ENCODE measurements at places on chromosomes 4 and X.

DNA sequence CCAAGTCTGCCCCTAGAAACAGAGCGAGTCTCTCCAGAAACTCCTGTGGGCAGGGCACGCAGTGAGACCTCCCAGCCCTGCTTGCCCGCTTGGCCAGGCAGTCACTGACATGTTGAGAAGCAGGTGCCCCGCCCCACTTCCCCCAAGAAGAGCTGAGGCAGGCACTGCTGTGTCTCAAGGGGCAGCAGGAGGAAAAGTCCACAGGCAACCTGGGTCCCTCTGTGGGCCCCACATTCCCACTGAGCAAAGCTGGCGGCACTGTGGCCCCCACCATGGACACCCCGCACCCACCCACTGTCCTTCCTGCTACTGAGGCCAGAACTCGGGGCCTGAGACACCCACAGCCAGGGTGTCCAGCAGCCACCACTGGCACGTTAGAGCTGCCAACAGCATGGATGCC lies 137.3 kb upstream of the NKX1-1 start:
- no peak overlapping the region for H3K4me3 ChIP-seq
- peaks cover 14% of the 10 kb centered on the region for H3K4me1 ChIP-seq
- H3K36me3 ChIP-seq, result no peaks in the 10 kb centered on the region

DNA sequence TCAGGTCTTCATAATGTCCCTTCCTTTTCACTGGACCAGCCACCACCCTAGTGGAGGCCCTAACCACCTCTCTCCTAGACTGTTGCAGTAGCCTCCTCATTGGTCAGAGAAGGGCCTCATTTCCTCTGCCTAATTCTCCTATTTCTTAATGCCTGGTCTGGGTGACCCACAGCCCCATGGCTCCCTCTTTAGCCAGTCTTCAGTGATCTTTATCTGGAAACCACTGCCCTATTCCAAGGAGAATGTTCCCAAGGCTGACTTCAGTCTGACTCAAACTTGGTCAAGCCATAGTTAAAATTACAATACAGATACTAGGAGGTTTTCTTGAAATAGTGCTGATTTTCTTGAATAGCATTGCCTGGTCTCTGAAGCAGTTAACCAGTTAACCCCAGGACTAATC lies 53.6 kb upstream of the PRPS1 start:
- no peaks in the 10 kb centered on the region for H3K27me3 ChIP-seq
- H3K27ac ChIP-seq, result no peak overlapping the region
- H3K4me3 ChIP-seq, result no peak overlapping the region

GRCh38 chr4:137420901-137421396 lies 111.3 kb downstream of the PCDH18 start:
- no peak for DNase-seq
- H3K4me3 ChIP-seq, result no peak overlapping the region
- no peaks in the 10 kb centered on the region for H3K36me3 ChIP-seq
- no peaks in the 10 kb centered on the region for H3K27me3 ChIP-seq

DNA sequence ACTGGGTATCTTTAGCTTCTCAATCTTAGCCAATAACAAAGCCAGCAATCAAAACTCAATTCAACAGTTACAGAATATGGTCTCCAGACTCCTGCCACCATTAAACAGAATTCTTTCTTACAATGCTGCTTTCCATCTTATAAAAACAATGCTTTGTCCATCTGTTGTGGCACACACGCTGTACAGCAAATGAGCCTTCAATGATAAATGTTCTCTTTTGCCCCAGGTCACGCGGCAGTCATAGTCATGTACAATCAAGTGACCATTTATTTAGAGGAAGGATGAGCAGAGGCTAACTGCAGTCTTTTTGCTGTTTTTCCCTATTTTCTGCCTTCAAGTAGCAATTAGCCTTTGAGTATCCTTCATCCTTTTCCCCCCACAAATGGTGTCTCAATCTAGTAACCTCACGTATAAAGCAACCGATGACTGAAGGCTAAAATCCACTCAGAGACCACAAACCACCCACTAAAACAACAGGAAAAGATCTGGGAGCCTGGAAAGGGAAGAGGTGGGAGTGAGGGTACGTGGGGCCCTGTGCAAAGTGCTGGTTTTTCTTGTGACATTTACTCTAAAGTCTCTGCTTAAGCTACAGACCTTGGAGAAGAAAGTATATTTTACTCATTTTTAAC lies 24.4 kb downstream of the TRIM2 start:
- no peak overlapping the region for H3K4me3 ChIP-seq
- no peak for DNase-seq
- H3K27ac ChIP-seq, result no peak overlapping the region
- H3K4me1 ChIP-seq, result peaks cover 20% of the 10 kb centered on the region
- no peaks in the 10 kb centered on the region for H3K27me3 ChIP-seq

- no peaks in the 10 kb centered on the region for H3K4me1 ChIP-seq
- no peaks in the 10 kb centered on the region for H3K36me3 ChIP-seq
- H3K27ac ChIP-seq, result no peak overlapping the region
- H3K27me3 ChIP-seq, result no peaks in the 10 kb centered on the region
- no peak overlapping the region for H3K4me3 ChIP-seq
These were observed 34.0 kb upstream of the CYBB start for GRCh38 chrX:37745835-37746217.

DNA sequence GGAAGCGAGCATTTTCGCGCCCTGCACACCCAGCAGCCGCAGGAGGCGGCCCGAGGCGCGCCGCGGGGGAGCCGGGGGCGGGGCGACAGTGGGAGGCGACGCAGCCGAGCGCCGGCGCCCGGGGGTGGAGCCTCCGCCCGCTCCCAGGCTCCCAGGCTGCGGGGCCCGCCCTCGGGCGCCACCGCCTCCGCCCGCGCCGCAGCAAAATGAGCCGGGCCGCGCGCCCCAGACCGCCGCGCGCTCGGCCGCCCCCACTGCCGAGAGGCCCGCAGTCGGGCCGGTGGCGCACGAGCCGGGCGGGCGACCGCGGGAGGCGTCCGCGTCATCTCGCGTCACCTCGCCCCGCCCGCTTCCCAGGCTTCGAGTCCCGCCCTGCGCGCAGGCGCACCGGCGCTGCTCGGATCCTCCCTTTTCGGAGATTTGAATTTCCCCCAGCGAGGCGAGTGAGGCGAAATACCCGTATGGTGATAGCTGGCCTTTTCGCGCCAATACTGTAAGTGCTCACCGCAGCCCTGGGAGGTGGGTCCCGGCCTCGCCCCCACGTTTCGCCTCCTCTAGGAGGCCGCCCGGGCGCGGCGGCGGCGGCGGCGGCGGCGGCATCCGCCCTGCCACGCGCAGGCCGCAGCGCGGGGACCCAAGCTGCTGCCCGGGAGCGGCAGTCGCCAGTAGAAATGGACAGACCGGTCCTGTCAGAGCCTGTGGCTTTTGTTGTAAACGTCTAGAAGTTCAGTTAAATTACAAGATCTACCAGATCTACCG lies at the start of gene TMEM187:
Gene TMEM187, plus strand, starts transcription at position 387 of the 759 bp plus-strand sequence. CDS start 9,309 bp downstream, outside the sequence.
- no peaks in the 10 kb centered on the region for H3K36me3 ChIP-seq
- no peaks in the 10 kb centered on the region for H3K27me3 ChIP-seq
- H3K27ac ChIP-seq, result peak within 1 kb of the TSS; percentile 94
- DNase-seq, result peak; percentile 91

- DNase-seq, result no peak
- no peaks in the 10 kb centered on the region for H3K36me3 ChIP-seq
- H3K27me3 ChIP-seq, result no peaks in the 10 kb centered on the region
- H3K4me1 ChIP-seq, result no peaks in the 10 kb centered on the region
- no peak overlapping the region for H3K27ac ChIP-seq
These were observed 633.4 kb upstream of the AADAT start for GRCh38 chr4:170723171-170723570.

DNA sequence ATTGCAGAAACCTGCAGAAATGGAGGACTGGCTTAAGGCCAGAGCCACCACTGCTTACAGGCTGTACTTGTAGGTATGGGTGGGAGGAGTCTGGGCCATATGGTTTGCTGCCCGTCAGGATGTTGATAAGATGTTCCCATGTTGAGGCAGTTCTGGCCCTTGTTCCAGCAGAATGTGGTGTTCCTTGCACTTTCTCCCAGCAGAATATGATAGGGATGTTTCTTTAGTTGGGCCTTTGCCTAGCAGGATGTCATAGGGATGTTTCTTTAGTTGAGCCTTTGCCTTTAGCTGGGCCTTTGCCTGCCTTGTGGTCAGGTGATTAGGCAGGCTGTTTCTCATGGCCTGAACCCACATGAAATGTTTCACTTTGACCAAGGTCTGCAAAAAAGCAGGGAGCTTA lies 139.1 kb upstream of the PAQR3 start:
- no peaks in the 10 kb centered on the region for H3K27me3 ChIP-seq
- no peak for DNase-seq
- no peaks in the 10 kb centered on the region for H3K4me1 ChIP-seq
- no peak overlapping the region for H3K4me3 ChIP-seq

Measured in CD8-positive, alpha-beta memory T cell (primary cell).